Vein endothelial cell (primary cell): ENCODE measurements at places on chromosomes 7 and 10. TPM values are rescaled to one million over a fixed set of nuclear protein-coding genes. Genes with fewer than 3 reads are reported as not detected.

Gene TFAM
- total RNA-seq, result 28.4 and 40.6 TPM in 2 replicates

Gene OPN1SW
- total RNA-seq, result not detected in 2 replicates

Gene PON1
- not detected in 2 replicates for total RNA-seq

Gene OGDH
- total RNA-seq, result 53.6 and 63.2 TPM in 2 replicates

Gene CRYGN
- total RNA-seq, result not detected in 2 replicates

Gene NPC1L1
- total RNA-seq, result not detected in 2 replicates
